ENCODE measurements at places on chromosomes 16 and 17.

GRCh38 chr16:89779909-89780305 is 36.5 kb downstream of the FANCA start:
- no peak for DNase-seq

DNA sequence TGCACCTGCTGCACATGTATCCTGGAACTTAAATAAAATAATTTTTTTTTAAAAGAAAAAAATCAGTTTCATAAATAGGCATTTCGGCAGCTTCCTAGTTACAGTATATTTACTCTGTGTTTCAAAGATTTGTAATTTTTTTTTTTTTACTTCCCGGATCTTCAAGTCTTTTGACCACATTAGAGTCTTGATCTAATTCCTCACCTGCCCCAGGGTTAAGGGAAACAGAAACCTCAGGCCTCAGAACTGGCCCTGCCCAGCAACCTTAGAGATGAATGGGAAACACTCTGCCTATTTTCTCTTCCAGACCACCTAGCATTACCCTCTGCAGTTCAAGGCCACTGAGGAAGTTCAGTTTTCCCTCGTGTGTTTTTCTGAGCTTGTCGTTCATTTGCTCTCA is 304.0 kb downstream of the MAF start:
- DNase-seq = no peak

DNA sequence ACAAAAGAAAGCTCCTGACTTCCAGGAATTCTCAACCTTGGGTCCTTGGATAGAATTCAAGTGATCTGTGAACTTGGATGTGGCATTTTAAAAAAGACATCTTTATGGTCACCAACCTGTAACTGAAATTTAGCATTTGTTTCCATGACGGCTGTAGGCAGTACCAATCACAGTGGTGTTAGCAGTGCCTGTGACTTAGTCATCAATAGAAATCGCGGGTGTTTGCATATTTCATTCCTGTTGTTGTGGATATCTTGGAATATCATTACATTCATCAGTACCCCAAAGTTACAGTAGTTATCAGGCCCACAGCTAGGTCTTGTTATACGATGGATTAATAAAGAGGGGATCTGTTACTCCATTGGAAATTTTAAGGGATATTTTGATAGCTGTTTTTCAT is 81.6 kb downstream of the CMIP start:
- DNase-seq = no peak

- no peak for DNase-seq
These were observed 641 bp upstream of the NT5C3B start for GRCh38 chr17:41836550-41837196.

DNA sequence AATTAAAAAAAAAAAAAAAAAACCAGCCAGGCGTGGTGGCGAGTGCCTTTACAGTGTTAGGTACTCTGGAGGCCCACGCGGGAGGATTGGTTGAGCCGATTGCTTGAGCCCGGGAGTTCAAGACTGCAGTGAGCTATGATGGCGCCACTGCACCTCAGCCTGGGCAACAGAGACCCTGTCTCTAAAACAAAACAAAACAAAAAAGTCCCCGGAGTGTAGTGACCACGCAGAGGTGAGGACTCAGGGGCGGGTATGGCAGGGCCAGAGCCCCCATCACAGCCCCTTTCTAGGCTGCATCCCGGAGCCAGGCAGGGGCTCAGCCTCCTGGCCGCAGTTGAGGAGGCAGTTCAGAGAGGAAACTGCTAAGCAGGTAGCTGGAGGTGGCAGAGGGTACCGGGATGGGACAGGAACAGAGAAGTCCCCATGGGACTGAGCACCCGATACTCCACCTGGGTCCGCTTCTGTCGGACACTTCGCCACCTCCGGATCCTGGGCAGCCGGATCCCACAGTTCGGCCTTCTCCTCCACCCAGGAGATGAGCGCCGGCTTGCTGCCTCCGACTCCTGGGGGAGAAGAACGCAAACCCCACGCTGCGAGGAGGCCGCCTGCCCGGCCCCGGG is 800 bp downstream of the ZNF747 start:
- peak; percentile 31 for DNase-seq

GRCh38 chr17:34614698-34615097 is 35.3 kb downstream of the TMEM132E start:
- DNase-seq = peak; percentile 67

GRCh38 chr17:50139950-50140885 is 10.3 kb upstream of the SAMD14 start:
- peak; percentile 52 for DNase-seq

DNA sequence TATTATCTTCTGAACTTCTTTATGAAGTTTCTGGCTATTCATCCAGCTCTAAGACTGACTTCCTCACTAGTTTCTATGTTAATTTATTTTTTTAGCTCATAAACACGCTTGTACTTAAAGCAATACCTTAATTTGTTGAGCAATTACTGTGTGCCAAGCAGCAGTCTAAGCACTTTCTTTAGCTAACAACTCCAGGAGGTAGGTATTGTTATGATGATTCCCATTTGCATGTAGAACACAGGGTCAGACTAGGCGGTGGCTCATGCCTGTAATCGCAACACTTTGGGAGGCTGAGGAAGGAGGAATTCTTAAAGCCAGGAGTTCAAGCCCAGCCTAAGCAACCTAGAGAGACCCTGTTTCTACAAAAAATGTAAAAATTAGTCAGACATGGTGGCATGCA is 19.8 kb downstream of the DNAH3 start:
- DNase-seq = no peak

All from NCI-H2171 treated with DMSO at 0.1 percent for 48 hours (cell line).